ENCODE measurements at places on chromosomes 13 and 19.

DNA sequence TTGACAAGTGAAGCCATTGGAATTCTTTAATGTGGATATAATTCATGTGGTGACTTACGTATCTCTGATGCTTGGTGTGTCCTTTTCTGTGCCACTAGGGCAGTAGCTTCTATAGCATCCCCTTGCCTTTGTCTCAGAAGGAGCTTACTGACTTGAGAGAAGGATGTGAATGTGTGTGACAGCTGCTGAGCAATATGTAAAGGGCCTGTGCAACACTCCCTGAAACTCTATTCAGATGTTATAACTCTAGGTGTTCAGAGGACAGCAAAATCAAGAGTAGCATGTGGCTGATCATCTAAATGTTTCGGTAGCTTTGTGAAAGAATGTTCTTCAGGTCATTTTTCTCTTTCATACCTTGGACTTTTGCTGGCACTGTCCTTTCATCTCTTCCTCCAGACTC lies 189.5 kb downstream of the LMO7 start:
- DNase-seq: no peak

DNA sequence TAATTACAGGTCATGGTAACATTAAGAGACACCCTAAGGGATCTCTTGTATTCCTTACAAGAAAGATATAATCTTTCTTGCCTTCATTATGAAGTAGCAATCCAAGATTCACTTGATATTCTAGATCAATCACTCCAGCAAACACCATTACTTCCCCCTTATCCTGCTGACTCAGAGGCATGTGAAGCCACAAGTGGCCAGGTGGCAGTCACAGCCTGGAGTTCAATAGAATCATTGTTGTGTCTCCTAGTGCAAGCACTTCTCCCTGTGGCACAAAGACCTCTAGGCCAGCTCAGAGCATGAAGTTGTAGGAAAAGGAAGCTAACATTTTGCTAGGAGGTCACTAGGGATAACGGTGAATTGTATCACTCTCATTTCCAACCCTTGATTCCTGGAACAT lies 864.3 kb upstream of the ATXN8OS start:
- no peak for DNase-seq

- no peak for DNase-seq
Observed at GRCh38 chr19:6577476-6578125, 13.3 kb downstream of the CD70 start.

GRCh38 chr13:36108342-36108741 lies 22.8 kb downstream of the DCLK1 start:
- DNase-seq: no peak

GRCh38 chr13:47005756-47006414 lies 109.0 kb upstream of the HTR2A start:
- no peak for DNase-seq

GRCh38 chr13:111508902-111509509 lies 188.6 kb downstream of the TEX29 start:
- no peak for DNase-seq

DNA sequence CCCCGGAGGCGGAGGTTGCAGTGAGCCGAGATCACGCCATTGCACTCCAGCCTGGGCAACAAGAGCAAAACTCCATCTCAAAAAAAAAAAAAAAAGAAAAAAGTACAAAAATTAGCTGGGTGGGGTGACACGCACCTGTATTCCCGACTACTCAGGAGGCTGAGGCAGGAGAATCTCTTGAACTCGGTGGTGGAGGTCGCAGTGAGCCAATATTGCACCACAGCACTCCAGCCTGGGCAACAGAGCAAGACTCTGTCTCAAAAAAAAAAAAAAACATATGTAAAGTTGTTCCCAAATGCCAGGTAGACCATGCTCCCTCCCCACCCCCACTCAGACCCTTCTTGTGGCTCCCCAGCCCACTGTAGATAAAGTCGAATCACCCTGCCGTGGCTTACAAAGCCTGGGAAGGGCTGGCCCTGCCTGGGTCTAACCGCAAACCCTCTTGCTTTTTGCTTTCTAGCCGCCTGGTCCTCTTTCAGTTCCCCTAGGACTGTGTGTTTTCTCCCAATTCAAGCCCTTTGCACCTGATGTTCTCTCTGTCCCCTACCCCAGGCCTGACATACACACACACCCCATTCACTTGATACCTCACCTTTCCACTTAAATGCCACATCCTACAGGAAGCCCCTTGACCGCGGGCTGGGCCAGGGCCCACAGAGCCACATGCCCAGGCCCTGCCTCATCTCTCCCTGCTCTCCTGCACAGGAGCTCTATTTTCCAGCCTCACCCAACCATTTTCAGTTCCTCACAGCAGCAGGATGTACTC lies 34.4 kb downstream of the MAP4K1 start:
- DNase-seq: no peak

DNA sequence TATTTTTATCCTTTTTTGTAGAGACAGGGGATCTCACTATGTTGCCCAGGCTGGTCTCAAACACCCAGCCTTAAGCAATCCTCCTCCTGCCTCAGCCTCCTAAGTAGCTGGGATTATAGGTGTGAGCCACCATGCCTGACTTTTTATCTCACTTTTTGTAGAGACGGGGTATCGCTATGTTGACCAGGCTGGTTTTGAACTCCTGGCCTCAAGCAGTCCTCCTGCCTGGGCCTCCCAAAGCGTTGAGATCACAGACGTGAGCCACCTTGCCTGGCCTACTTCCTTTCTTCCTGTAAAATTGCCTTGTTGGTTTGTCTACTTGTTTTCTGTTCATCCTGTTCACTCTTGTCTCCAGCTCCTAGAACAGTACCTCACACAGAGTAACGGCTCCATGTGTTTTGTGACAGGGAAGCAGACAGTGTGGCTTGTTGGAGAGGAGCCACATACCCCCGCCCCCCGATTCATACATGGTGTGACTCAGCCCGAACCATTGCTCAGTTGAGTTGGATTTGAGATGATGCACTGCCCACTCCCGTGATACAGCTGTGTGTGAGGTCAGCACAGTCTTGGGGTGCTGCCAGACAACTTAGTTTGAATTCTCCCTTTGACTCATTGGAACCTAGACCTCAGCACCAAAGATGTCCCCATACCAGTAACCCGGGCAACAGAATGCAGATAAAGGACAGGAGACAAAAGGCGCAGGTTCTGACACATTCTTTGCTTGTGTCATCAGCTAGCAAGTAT lies 34.2 kb downstream of the GPR42 start:
- peak; percentile 73 for DNase-seq

GRCh38 chr13:20173116-20173746 lies 12.4 kb upstream of the GJA3 start:
- no peak for DNase-seq

GRCh38 chr13:110705356-110705825 lies 525 bp downstream of the CARS2 start:
- no peak for DNase-seq

- no peak for DNase-seq
Observed at GRCh38 chr13:93029536-93029935, 197.1 kb upstream of the GPC6 start.

GRCh38 chr19:3041761-3042620 lies 12.9 kb upstream of the TLE2 start:
- no peak for DNase-seq

GRCh38 chr13:36131931-36132297 lies 732 bp upstream of the DCLK1 start:
- DNase-seq: no peak

GRCh38 chr13:20969182-20969581 lies 66.6 kb upstream of the XPO4 start:
- DNase-seq: no peak

GRCh38 chr19:51326216-51327065 lies 15.0 kb downstream of the IGLON5 start:
- DNase-seq: no peak

DNA sequence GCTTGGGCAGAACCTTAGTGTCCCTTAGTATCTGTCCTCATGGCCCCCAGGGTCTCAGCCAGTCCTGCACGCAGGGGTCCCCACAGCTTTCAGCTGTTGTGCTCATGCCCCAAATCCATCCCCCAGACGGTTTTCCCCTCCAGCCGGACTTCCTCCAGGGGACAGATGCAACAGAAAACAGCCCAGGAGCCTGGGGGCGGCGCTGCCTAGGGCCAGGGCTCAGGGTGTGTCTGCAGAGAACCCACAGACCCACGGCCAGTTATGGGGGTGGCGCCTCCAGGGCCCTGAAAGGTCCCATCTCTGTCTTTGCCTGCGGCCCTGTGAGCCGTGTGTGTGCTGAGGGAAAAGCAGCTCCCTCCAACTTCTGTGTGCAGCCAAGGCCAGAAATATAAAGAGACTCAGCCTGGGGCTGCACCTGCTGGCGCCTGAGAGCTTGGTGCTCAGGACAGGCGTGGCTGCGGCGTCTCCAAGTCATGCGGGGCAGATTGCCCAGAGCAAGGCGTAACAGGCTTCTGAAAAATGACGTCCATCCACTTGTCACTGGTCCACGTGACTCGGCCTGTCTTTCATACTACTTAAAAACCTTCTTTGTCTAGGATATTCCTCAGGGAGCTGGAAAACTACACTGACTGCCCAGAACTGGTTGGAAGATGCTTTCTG lies 22.1 kb upstream of the F7 start:
- DNase-seq: no peak

GRCh38 chr19:31589109-31589508 lies 239.9 kb upstream of the TSHZ3 start:
- DNase-seq: no peak

DNA sequence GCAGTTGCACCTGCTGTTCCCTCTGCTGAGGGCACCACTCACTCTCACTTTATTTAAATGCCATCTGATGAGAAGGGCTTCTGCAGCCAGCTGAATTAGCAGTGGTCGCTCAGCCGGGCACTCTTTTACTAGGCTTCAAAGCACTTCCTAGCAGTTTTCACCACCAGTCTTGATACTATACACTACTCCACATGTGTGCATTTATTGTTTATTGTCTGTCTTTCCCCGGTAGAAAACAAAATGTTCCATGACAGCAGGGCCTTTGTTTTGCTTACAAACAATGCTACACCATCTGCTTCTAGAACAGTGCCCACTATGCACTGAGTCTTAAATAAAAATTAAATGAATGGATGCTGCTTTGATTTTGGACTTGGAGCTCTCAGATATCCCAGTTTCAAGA lies 404.9 kb downstream of the FGF14 start:
- no peak for DNase-seq

- DNase-seq: peak; percentile 70
Observed at GRCh38 chr19:35090506-35091214, 25.0 kb upstream of the FXYD3 start.
